Suprapubic skin (tissue), 4 donors: ENCODE measurements at places on chromosomes 13 and 19. TPM values are rescaled to one million over a fixed set of nuclear protein-coding genes. Genes with fewer than 3 reads are reported as not detected.

DNA sequence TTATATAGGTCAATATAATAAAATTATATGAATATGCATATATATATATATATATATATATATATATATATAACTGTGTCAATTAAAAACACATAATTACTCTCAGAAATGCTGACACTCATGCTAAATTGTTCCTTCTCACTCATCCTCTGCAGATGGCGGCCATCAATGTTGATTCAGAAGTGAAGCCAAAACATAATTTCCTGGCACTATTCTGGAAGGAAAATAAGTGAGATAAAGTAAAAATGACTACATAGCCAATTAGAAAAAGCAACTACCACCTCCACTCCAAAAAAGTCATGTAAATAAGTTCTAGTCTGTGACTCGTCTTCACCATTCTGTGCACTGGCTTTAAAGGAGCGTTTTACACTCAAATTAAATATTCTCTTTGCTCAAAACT, 423.3 kb downstream of the EFNB2 start:
- DNase-seq, result no peak

- no peak for DNase-seq
These were observed 47.2 kb downstream of the ZAR1L start for GRCh38 chr13:32267836-32268439.

GRCh38 chr13:73195091-73195490, 136.3 kb downstream of the KLF5 start:
- no peak for DNase-seq

GRCh38 chr13:60370343-60370742, 26.7 kb upstream of the TDRD3 start:
- DNase-seq, result no peak

Gene UNC13A
- total RNA-seq, result not detected

Gene SYCN
- total RNA-seq, result not detected

Gene ONECUT3
- total RNA-seq, result not detected
